ENCODE measurements at places on chromosomes 13 and 19.

GRCh38 chr19:6048793-6049405 lies 61.4 kb downstream of the RFX2 start:
- DNase-seq = peak; percentile 75

GRCh38 chr13:47351798-47352197 lies 454.9 kb upstream of the HTR2A start:
- DNase-seq = no peak

- peak; percentile 82 for DNase-seq
Observed at GRCh38 chr19:36605101-36605876, at the start of gene ZNF382. TSS of gene ZNF382 (plus strand) at chr19:36605313. CDS start at chr19:36609915, 4,602 bp downstream.

DNA sequence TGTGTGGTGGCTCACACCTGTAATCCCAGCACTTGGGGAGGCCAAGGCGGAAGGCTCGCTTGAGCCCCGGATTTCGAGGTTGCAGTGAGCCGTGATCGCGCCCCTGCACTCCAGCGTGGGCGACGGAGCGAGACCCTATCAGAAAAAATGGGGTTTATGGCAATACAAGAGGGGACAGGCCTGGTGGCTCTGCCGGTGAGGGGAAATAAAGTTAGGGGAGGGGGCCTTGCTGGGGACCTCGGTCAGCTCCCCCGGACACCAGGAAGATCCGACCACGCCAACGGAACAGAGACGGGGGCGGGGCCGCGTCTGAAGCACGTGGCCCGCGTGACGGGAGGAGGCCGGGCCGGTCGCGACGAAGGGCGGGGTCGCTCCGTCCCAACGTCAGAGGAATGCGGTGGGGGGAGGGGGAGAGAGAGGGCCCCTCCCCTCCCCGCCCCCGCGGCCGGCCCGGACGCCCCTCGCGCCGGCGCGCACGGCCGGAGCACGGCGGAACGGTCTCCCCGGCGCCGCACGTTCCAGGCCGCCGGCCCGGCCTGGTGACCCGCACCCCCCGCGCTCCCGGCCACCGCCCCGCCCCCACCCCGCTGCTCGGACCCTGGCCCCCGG lies 1.9 kb upstream of the HNRNPL start:
- peak; percentile 95 for DNase-seq

DNA sequence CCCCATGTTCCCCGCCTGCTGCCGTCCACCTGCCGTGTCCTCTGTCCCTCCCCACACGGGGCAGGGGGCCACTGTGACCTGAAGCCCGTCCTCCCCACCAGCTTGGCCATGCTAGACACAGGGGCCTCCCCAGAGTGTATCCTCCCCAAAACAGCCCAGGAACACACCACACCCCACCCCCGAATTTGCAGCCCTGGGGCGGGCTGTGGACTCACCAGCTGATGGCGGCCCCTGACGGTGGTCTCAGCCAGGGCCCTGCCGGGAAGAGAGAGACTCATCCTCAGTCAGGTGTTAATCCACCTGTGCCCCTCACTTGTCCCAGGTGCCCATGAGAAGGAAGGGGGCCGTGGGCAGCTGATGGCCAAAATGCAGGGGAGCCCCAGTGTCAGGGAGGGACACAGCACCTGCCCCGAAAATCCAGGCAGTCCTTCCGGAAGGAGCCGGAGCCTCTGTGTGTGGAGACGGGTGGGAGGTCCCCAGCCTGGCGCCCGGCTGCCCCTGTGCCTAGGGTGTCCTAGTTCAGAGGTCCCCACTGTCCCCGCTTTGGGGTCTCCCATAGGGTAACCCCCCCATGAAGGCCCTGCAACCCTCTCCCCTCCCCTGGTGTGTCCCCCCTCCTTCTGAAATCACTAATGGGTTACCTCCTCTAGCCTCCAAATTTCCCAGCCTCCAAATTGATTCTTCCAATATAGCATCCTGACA lies 39.3 kb upstream of the TCF3 start:
- no peak for DNase-seq

GRCh38 chr19:55986487-55986886 lies at the start of gene NLRP5:
TSS of gene NLRP5 (plus strand) at chr19:55986775.
- DNase-seq = no peak

DNA sequence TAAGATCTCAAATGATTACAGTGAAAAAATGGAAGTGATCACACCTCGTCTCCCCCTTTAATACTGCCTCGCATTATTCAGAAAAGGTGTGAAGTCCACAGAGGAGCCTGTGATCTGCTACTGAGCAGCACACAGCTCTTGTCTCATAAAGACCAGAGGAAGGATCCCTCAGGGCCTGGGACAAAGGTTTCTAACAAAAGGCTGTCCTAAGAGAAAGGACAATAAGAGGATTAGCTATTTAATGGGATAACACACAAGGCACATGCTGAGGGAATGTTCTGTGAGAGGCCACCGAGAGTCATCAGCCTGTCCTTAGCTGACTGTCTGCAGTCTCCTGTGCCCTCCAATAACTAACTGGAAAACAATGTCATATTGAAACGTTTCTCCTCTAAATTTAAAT lies 26.7 kb downstream of the EBPL start:
- no peak for DNase-seq

GRCh38 chr19:2663920-2664571 lies 38.4 kb downstream of the GNG7 start:
- DNase-seq = no peak

DNA sequence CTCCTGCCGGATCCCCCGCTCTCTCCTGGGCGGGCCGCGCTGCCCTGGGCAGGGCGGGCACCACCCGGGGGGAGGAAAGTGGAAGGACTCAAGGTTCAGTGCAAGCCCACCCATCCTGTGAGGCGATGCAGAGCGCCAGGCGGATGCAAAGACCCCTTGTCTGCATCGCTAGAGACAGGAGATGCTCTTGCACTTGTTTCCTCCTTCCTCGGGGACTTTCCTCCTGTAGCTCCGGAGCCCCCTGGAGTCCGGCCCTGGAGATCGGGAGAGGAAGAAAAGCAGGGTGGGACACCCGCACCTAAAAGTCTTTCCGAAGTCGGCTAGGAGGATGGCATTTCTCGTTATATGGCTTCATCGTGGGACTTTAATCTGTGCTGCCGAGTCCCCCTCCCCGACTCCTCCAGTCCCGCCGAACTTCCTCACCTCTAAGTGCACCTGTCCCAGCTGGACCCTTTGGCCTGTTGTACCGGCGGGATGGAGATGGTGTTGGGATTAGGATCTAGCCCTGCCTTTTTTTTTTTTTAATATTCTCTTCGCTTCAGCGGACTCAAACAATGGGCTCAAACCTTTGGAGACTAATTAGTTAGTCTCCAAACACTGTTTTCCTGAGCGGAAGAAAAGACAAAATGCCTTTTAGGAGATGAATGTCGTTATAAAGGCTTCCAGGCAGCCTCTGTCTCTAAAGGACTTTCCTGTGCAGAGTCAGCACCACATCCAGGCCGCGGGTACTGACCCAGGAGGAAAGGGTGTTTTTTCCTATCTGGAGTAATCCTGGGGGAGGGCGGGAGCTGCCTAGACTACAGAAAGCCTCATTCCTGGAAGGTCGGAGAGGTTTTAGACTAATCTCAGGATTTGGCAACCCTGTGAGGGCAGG lies 725 bp downstream of the FAM124A start:
- peak; percentile 20 for DNase-seq

DNA sequence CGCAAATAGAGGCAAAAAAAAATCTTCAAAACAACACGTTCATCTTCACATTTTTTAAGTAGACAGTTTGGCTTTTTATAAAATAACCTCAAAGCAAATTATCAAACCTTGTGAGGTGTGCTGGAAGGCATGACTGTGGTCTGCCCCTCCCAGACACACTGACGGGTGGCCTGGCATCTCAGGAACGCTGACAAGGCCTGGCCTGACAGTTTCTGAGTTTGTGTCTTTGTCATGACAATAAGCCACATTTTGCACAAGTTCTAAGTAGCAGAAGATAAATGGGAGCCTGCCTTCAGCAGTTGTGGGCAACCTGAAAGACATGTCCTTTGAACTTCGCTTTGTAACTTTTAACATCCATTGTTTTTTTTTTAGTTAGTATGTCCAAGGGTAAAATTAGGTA lies 38.5 kb downstream of the SOX21 start:
- peak; percentile 4 for DNase-seq

GRCh38 chr13:104750377-104750776 lies 1684.2 kb upstream of the SLC10A2 start:
- no peak for DNase-seq

GRCh38 chr19:18220632-18221275 lies 5.5 kb downstream of the PDE4C start:
- DNase-seq = peak; percentile 30

DNA sequence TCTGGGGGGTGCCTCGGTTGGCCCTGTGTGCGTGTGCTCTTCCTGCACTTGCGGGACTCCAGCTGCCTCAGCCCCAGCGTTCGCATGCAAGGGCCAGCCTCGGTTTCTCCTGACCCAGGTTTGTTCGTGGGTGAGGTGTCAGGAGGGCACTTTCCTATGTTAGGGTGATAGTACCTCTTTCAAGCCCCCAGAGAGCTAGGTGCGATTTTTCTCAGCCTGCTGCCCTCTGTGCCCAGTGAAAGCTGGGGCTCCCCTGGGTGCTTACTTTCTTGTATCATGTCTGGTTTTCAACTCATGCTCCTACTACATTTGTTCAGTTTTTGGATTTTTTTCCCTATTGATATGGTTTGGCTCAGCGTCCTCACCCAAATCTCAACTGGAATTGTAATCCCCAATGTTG lies 289.2 kb downstream of the TEX29 start:
- no peak for DNase-seq

GRCh38 chr13:98089246-98089645 lies 53.6 kb upstream of the FARP1 start:
- DNase-seq = no peak

DNA sequence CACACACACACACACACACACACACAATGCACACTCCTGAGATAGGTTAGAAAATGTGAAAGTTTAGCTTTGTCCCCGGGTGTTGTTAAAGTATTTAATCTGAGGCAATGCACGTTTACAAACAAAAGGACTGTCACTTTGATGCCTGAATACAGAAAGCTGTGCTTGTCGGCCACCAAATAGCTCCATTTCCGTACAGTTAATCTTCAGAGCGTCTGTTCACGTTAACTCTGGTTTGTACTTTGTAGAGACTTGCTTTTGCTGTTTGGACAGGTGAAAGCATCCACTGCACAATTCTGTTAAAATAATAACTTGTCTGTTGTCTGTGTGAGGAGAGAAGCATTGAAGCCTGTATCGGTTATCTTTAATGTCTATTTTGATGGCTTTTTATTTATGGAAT lies 267.8 kb downstream of the FGF9 start:
- DNase-seq = no peak

GRCh38 chr19:19410553-19411550 lies 5.4 kb downstream of the GATAD2A start:
- DNase-seq = no peak

DNA sequence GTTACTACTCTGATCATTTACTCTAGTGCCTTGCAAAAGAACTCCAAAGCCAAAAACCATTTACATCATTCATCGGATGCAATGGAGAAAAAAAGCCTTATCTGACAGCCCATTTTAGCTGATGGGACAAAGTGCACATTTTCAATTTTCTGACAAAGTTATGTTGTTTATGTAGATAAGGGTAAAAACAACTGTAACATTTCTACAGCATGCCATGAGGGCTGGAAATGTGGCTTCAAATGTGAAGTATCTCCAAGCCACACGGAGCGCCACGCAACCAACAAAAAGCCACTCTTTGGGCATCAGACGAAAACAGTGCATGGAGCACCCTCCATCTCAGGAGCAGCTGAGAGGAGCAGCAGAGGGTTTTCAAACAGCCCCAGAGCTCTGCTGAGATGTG lies 364.6 kb upstream of the ZNF507 start:
- no peak for DNase-seq

DNA sequence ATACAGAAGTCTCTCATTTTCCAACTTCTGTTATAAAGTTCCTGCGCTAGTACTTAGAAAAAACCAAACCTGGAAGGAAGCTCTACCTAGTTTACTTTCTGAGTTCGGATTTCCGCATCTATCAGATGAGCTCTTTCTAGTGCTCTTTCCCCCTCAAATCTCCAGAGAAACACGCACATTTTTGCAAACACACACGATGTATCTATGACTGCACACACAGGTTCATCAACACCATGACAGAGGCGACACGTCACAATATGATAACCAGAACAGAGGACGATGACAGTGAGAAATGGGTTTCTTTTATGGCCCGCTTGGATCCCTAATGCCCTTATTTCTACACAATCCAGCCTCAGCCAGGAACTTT lies 629 bp upstream of the LRRC63 start:
- no peak for DNase-seq

DNA sequence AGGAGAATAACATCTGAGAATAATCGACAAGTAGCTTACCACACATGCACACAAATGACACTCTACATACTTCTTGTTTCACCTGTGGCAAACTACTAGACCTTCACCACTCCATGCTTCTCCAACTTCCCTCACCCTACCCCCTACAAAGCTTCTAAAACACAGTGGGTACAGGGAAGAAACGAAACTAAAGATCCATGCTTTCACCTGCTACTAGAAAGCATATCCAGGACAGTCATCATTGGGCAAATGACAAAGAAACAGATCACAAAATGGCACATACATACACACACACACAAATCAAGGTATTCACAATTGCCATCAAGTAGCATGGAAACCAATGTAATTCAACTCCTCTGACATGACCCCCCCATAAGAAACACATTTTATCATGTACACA lies 10.6 kb downstream of the BRD4 start:
- no peak for DNase-seq

- peak; percentile 6 for DNase-seq
Observed at GRCh38 chr19:48170817-48171347, 402 bp downstream of the ZSWIM9 start.

DNA sequence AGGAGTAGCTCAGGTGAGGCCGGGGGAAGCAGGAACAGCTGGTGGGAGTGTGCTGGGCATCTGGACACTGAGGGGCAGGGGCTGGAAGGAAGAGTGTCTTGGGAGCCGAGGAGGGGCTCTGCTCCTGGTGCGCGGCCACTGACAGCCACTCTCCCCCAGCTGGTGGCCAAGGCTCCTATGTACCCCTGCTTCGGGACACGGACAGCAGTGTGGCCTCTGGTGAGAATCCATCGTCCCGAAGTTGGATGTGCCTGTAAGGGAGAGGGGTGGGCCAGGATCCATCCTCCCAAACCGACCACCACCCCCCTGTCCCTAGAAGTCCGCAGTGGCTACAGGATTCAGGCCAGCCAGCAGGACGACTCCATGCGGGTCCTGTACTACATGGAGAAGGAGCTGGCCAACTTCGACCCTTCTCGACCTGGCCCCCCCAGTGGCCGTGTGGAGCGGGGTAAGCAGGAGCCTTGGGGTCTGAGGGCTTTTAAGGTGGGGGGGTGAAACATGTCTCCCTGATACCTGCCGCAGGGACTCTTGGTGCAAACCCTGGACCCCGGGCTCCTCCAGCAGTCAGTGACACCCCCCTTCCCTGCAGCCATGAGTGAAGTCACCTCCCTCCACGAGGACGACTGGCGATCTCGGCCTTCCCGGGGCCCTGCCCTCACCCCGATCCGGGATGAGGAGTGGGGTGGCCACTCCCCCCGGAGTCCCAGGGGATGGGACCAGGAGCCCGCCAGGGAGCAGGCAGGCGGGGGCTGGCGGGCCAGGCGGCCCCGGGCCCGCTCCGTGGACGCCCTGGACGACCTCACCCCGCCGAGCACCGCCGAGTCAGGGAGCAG lies 2.0 kb upstream of the USF2 start:
- DNase-seq = peak; percentile 42

- no peak for DNase-seq
Observed at GRCh38 chr13:112451512-112452379, 75.6 kb downstream of the SPACA7 start.

- no peak for DNase-seq
Observed at GRCh38 chr13:37114250-37114649, 8.8 kb upstream of the CSNK1A1L start.

GRCh38 chr13:101116826-101117225 lies 299.5 kb downstream of the NALCN start:
- no peak for DNase-seq

- DNase-seq = no peak
Observed at GRCh38 chr19:48194041-48194843, 23.8 kb downstream of the ZSWIM9 start.

GRCh38 chr13:82772816-82773215 lies 1109.5 kb downstream of the SLITRK1 start:
- DNase-seq = no peak
